Thoracic aorta endothelial cell (primary cell): ENCODE measurements at places on chromosomes 2 and 18. TPM values are rescaled to one million over a fixed set of nuclear protein-coding genes. Genes with fewer than 3 reads are reported as not detected.

Gene SFTPB
- total RNA-seq = not detected in 2 replicates

Gene ABCG8
- total RNA-seq = not detected in 2 replicates

Gene ALK
- total RNA-seq = not detected in 2 replicates

Gene LHCGR
- not detected in 2 replicates for total RNA-seq

Gene RAB31
- 35.8 and 37.9 TPM in 2 replicates for total RNA-seq
